ENCODE measurements at places on chromosomes 13 and 19. TPM values are rescaled to one million over a fixed set of nuclear protein-coding genes. Genes with fewer than 3 reads are reported as not detected.

Gene IFNL1
- not detected for polyA plus RNA-seq

Gene SLITRK6
- 0.38 TPM for polyA plus RNA-seq

Gene ZNF136
- 8.8 TPM for polyA plus RNA-seq

Gene UBA52
- 1,581 TPM for polyA plus RNA-seq

Gene SACS
- 6.5 TPM for polyA plus RNA-seq

Gene SYDE1
- 9.4 TPM for polyA plus RNA-seq

Gene HIF3A
- 37.9 TPM for polyA plus RNA-seq

Gene PSPC1
- 34.7 TPM for polyA plus RNA-seq

Gene EDNRB
- 4.9 TPM for polyA plus RNA-seq

Gene TRIM28
- 294 TPM for polyA plus RNA-seq

Gene CERS1
- 1.7 TPM for polyA plus RNA-seq

Gene CRB3
- polyA plus RNA-seq = not detected

Gene IGSF23
- not detected for polyA plus RNA-seq

Gene DCT
- 0.63 TPM for polyA plus RNA-seq

DNA sequence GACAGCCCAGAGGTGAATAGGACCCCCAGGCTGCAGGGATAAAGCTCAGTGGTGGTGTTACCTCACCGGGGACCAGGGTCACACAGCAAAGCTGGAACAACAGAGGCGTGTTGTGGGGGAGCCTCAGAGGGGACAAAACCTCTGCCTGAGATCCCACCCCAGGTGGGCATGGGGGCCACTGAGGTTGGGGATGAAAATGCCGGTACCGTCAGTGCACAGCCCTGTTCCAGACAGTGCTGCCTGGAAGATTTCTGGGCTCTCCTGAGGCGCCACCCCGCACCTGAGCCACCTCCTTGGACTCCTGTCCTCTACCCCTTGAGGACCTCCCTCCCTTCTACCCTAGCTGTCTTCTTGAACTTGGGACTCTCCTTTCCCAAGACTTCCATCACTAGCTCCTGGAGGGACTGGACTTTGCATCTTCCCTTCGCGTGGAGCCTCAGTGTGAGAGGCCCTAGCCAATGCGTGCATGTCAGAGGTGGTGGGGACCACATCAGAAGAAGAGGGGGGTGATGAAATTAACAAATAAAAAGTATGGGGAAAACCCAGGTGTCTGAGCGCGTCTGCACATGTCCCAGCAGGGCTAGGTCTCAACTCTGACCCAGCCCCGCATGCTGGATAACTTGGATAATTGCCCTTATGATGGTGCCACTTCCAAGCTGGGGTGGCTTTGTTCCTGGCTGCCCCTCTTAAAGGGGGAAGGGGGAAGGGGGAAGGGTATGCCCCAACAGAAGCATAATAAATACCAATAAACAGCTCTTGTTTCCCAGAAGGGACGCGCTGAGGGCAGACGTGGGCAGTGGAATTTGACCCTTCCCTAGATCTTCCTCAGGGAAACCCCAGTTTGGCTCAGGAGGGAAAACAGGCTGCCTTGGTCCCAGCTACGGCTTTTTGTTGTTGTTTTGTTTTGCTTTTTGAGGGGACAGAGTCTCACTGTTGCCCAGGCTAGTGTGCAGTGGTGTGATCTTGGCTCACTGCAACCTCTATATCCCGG is 11.6 kb downstream of the CNFN start:
- no peak for DNase-seq

GRCh38 chr13:98892821-98893220 is 85.0 kb downstream of the DOCK9 start:
- no peak for DNase-seq

- no peak for DNase-seq
Observed at GRCh38 chr19:3651684-3652083, 25.1 kb upstream of the CACTIN start.

- DNase-seq = no peak
Observed at GRCh38 chr13:42926555-42926954, 65.5 kb downstream of the EPSTI1 start.

GRCh38 chr19:50377051-50377461 is 799 bp downstream of the NR1H2 start:
- peak; percentile 60 for DNase-seq

DNA sequence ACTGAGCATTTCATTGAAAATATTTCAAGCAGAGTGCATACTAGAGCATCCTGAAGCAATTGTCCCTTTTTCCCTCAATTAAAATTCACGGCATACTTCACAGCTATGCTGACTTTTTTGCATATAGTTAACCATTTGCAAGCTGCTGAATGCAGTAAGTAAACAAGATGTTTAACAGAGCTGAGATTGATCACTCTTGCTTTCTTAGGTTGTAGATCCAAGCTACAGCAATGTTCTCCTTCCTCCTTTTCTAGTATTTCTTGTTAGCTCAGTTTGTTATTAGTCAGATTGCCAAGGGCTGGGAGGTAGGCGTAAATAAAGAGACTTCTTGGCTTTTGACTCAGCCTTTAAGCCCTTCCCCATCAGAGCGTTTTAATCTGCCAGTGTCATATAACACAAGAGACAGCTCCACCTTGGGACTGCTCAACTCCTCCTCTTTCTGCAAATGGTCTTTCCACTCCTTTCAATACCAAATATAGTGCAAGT is at the start of gene SLITRK6:
Gene SLITRK6 (minus strand): TSS at position 323 of the 486 bp plus-strand sequence. CDS start 2,911 bp downstream, outside the sequence.
- DNase-seq = no peak

DNA sequence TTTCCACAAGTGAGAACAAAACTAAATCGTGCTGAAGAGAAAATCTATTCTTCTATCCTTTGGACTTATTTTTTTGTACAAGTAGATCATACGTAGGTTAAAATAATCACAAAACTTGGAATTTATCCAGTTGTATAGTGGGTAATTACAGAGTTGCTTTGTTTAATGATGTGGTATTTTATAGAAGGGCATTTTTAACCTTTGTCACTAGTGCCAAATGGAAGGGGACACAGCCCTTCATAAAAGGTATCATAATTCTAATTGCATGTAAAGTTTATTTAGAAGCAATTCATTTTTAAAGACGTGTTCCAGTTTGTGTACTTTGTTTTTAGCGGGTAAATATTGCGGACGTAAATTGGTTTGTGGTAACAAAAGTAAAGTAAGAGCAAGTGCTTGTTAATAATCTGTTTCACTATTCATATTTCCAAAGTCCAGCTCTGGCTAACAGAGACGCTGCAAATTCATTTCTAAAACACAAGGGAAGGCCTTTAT is 99.5 kb downstream of the ERCC5 start:
- no peak for DNase-seq

GRCh38 chr13:23955064-23955463 is 57.8 kb upstream of the C1QTNF9B start:
- no peak for DNase-seq

GRCh38 chr13:30676672-30677071 is 58.7 kb upstream of the ALOX5AP start:
- no peak for DNase-seq

GRCh38 chr13:104006625-104007075 is 940.4 kb upstream of the SLC10A2 start:
- DNase-seq = no peak

- no peak for DNase-seq
Observed at GRCh38 chr13:90690458-90691080, 656.9 kb upstream of the MIR17HG start.

DNA sequence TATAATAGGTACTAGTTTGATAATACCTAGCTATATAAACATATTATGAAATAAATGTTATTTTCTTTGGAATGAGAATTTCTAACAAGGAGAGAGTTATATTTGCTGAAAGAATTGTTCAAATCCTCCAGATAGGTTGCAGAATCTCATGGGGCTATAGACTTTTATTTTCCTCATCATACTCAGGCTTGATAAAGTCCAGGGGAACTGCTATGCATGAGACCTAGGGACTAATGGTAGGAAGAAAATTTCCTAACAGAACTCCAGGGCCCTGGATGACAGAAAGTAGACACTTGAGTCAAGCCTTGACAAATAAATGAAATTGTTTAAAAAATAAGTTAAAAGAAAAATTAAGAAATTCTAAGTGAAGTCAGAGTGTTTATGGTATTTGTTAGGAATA is 138.5 kb upstream of the DACH1 start:
- no peak for DNase-seq

- DNase-seq = no peak
Observed at GRCh38 chr19:3879656-3880055, 829 bp upstream of the ATCAY start.

DNA sequence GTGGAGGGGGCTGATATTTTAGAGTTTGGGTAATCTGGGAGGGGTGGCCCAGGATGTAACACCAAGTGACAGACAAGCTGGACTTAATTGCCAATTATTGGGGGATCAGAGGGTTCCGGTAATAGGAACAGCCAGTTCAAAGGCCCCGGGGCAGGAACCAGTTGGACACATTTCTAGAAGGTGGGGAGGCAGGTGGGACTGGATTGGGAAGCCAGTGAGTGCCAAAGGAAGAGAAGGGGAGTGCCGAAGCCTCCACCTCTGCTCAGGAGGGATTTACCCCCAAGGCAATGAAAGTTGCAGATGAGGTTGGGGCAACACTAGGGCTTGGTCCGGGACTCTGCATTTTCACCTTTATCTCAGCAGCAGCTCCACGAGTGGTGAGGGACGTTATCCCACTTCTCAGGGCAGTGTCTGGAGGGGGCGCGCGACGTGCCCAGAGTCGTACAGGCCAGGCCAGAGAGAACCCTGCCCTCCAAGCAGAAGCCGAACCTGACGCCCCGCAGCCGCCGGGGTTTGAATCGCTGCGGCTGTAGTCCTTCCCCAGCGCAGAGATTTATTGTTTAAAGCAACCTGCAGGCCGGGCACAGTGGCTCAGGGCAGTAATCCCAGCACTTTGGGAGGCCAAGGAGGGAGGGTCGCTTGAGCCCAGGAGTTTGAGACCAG is 5.7 kb upstream of the JUND start:
- no peak for DNase-seq

- no peak for DNase-seq
Observed at GRCh38 chr13:62489731-62490130, 1074.1 kb upstream of the PCDH20 start.

- DNase-seq = no peak
Observed at GRCh38 chr13:62302341-62302740, 886.7 kb upstream of the PCDH20 start.

DNA sequence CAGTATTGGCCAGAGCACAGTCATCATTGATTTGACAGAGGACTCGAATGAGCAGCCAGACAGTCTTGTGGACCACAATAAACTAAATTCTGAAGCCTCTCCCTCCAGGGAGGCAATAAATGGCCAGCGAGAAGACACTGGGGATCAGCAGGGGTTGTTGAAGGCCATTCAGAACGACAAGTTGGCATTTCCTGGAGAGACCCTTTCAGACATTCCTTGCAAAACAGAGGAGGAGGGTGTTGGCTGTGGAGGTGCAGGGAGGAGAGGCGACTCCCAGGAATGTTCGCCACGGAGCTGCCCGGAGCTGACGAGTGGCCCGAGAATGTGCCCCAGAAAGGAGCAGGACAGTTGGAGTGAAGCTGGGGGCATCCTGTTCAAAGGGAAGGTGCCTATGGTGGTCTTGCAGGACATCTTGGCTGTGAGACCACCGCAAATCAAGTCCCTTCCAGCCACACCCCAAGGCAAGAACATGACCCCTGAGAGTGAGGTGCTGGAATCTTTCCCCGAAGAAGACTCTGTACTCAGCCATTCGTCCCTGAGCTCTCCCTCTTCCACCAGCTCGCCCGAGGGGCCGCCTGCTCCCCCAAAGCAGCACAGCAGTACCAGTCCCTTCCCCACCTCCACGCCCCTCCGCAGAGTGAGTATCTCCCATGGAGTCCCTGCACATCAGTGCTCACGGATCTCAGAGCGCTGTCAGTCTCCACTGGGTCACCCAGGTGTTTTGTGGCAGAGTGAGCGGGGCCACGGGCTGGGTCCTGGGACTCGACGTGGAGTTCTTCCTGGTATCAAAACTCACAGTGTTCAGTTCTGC is 6.9 kb downstream of the CHAF1A start:
- DNase-seq = no peak

- DNase-seq = no peak
Observed at GRCh38 chr13:59991395-59991794, 172.3 kb downstream of the DIAPH3 start.

DNA sequence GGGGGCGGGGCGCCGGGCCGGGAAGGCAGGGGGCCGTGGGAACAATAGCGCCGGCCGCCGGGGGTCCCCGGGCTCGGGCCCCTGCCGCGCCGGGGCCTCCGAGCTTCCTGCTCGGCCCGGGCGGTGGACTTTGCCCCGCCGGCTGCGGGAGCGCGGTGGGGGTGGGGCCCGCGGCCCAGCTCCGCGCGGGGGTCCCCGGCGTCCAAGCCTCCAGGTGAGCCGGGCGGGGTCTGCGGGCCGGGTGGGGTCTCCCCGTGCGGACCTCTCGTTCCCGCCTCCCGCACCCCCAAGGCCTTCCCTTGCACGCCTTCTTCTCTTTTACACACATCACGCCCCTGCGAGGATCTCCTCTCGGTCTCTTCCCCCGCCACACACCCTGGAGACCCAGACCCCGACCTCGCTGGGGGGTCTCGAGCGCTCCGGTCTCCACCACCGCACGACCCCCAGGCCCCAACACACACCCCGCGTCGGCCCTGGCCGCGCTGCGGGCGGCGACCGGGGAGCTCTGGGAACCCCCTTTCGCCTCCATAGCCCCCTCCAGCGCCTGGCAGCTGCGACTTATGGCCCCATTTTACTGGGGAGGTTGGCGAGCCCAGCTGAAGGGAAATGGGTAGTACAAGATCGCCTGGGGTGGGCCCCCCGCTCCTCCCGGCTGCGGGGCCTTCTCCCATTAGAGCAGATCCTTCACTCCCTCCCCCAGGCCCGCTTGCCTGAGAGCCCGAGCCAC is 711 bp downstream of the CAMSAP3 start:
- DNase-seq = no peak

- DNase-seq = no peak
Observed at GRCh38 chr13:98873377-98874028, 104.4 kb downstream of the DOCK9 start.

- DNase-seq = no peak
Observed at GRCh38 chr13:110705356-110705825, 525 bp downstream of the CARS2 start.

- DNase-seq = no peak
Observed at GRCh38 chr13:73776151-73776785, 357.9 kb downstream of the KLF12 start.

- no peak for DNase-seq
Observed at GRCh38 chr13:99366075-99366987, 59.1 kb upstream of the GPR183 start.

GRCh38 chr13:40514802-40515201 is 151.6 kb downstream of the FOXO1 start:
- DNase-seq = no peak

GRCh38 chr19:8161135-8161646 is 11.8 kb upstream of the FBN3 start:
- no peak for DNase-seq
